A549 treated with RU486 at 1 μM for 4 hours (cell line): ENCODE measurements at places on chromosomes 16 and 17. TPM values are rescaled to one million over a fixed set of nuclear protein-coding genes. Genes with fewer than 3 reads are reported as not detected.

The HS3ST6 gene
- 1.8 to 4.2 TPM (median 3.1 TPM) in 5 replicates for total RNA-seq

The STUB1 gene
- total RNA-seq = 83.4 to 138 TPM (median 123 TPM) in 5 replicates

The TNFAIP1 gene
- total RNA-seq = 39.9 to 54.1 TPM (median 46.9 TPM) in 5 replicates

The TPSD1 gene
- not detected in 5 replicates for total RNA-seq

The SYT17 gene
- total RNA-seq = 9.8 to 13.7 TPM (median 10.9 TPM) in 5 replicates

The C1QTNF1 gene
- total RNA-seq = 35.7 to 47.9 TPM (median 37.7 TPM) in 5 replicates

The CACNG1 gene
- total RNA-seq = 0.10 to 0.21 TPM (median 0.13 TPM) in 4 of 5 replicates, not detected in the other

The C17orf50 gene
- 0.33 to 0.70 TPM (median 0.53 TPM) in 4 of 5 replicates, not detected in the other for total RNA-seq

The OTOP3 gene
- total RNA-seq = not detected in 5 replicates

The PIK3R5 gene
- total RNA-seq = 0.25 TPM in 1 of 5 replicates, not detected in the others

The XAF1 gene
- total RNA-seq = 0.03 to 0.24 TPM in 2 of 5 replicates, not detected in the others

The AGRP gene
- not detected in 5 replicates for total RNA-seq

The AMZ2 gene
- total RNA-seq = 102 to 119 TPM (median 112 TPM) in 5 replicates

The FOXN1 gene
- not detected in 5 replicates for total RNA-seq

The SAMD14 gene
- total RNA-seq = 0.18 to 0.88 TPM (median 0.38 TPM) in 5 replicates

The RUSF1 gene
- total RNA-seq = 37.6 to 55.0 TPM (median 50.6 TPM) in 5 replicates

The HSD17B1 gene
- 0.74 to 1.6 TPM (median 1.2 TPM) in 5 replicates for total RNA-seq

The TBC1D3E gene
- total RNA-seq = not detected in 5 replicates

The CACNG5 gene
- 0.10 TPM in 1 of 5 replicates, not detected in the others for total RNA-seq

The KRT28 gene
- not detected in 5 replicates for total RNA-seq

The RNU2-1 gene
- not detected in 5 replicates for total RNA-seq

The CPHXL2 gene
- not detected in 5 replicates for total RNA-seq

The PPP1R27 gene
- 0.27 to 0.61 TPM (median 0.32 TPM) in 3 of 5 replicates, not detected in the others for total RNA-seq

The PLXDC1 gene
- total RNA-seq = 0.09 to 0.86 TPM (median 0.37 TPM) in 4 of 5 replicates, not detected in the other

The CCL5 gene
- total RNA-seq = 0.88 to 2.2 TPM (median 1.5 TPM) in 5 replicates

The EPX gene
- not detected in 5 replicates for total RNA-seq

The LHX1 gene
- total RNA-seq = 2.4 to 2.9 TPM (median 2.7 TPM) in 5 replicates

The HCRT gene
- total RNA-seq = 0.34 TPM in 1 of 5 replicates, not detected in the others

The P2RX5 gene
- 15.2 to 23.3 TPM (median 21.4 TPM) in 5 replicates for total RNA-seq

The TBX2 gene
- 5.9 to 10.1 TPM (median 9.2 TPM) in 5 replicates for total RNA-seq

The NPIPA3 gene
- total RNA-seq = 0.91 to 2.0 TPM (median 1.4 TPM) in 5 replicates

The LRRC46 gene
- total RNA-seq = 2.8 to 4.8 TPM (median 3.4 TPM) in 5 replicates

The IL34 gene
- total RNA-seq = 0.46 to 1.3 TPM (median 0.71 TPM) in 5 replicates

The NPTX1 gene
- 46.8 to 115 TPM (median 85.9 TPM) in 5 replicates for total RNA-seq

The FSCN2 gene
- 0.96 to 1.6 TPM (median 1.1 TPM) in 5 replicates for total RNA-seq

The HSD11B2 gene
- 1.2 to 1.8 TPM (median 1.7 TPM) in 5 replicates for total RNA-seq

The DPEP3 gene
- not detected in 5 replicates for total RNA-seq

The C16orf86 gene
- total RNA-seq = 0.14 TPM in 1 of 5 replicates, not detected in the others

The RAB11FIP4 gene
- total RNA-seq = 1.3 to 2.1 TPM (median 1.8 TPM) in 5 replicates

The IGF2BP1 gene
- 52.3 to 95.3 TPM (median 84.2 TPM) in 5 replicates for total RNA-seq

The CSF3 gene
- 0.10 to 0.20 TPM (median 0.16 TPM) in 3 of 5 replicates, not detected in the others for total RNA-seq

The ITGA2B gene
- total RNA-seq = 0.84 to 2.2 TPM (median 1.4 TPM) in 5 replicates

The SLFN13 gene
- 3.1 to 4.4 TPM (median 3.6 TPM) in 5 replicates for total RNA-seq

The PRR35 gene
- 0.06 to 0.18 TPM (median 0.13 TPM) in 5 replicates for total RNA-seq

The DOC2B gene
- 0.76 to 1.1 TPM (median 0.82 TPM) in 5 replicates for total RNA-seq

The KCNH4 gene
- 0.24 to 0.65 TPM (median 0.42 TPM) in 5 replicates for total RNA-seq

The MILR1 gene
- total RNA-seq = 1.0 to 2.1 TPM (median 1.6 TPM) in 5 replicates

The NFATC2IP gene
- 19.5 to 31.7 TPM (median 29.4 TPM) in 5 replicates for total RNA-seq

The CASKIN1 gene
- 0.26 to 0.95 TPM (median 0.49 TPM) in 5 replicates for total RNA-seq

The CCL23 gene
- total RNA-seq = not detected in 5 replicates

The SLC16A6 gene
- total RNA-seq = 0.30 to 0.54 TPM (median 0.36 TPM) in 5 replicates

The MAPK8IP3 gene
- total RNA-seq = 33.5 to 60.3 TPM (median 44.8 TPM) in 5 replicates

The ABCA5 gene
- total RNA-seq = 1.1 to 3.5 TPM (median 3.2 TPM) in 5 replicates
